ENCODE measurements at places on chromosomes 3 and 15. TPM values are rescaled to one million over a fixed set of nuclear protein-coding genes. Genes with fewer than 3 reads are reported as not detected.

The SELENOT gene
- 45.6 TPM for polyA plus RNA-seq

The ACAD9 gene
- polyA plus RNA-seq = 28.2 TPM

The MASP1 gene
- polyA plus RNA-seq = 5.4 TPM

The COMMD2 gene
- 28.3 TPM for polyA plus RNA-seq

The HPS3 gene
- 13.5 TPM for polyA plus RNA-seq

The CX3CR1 gene
- polyA plus RNA-seq = 6.7 TPM

The SLC22A13 gene
- polyA plus RNA-seq = 0.18 TPM

The VGLL3 gene
- 37.5 TPM for polyA plus RNA-seq

The FAM240A gene
- polyA plus RNA-seq = 0.26 TPM

The KBTBD13 gene
- polyA plus RNA-seq = 1.7 TPM

The GOLIM4 gene
- polyA plus RNA-seq = 38.6 TPM

- no peak for DNase-seq
Observed at GRCh38 chr15:61509327-61509840, 280.3 kb upstream of the RORA start.

DNA sequence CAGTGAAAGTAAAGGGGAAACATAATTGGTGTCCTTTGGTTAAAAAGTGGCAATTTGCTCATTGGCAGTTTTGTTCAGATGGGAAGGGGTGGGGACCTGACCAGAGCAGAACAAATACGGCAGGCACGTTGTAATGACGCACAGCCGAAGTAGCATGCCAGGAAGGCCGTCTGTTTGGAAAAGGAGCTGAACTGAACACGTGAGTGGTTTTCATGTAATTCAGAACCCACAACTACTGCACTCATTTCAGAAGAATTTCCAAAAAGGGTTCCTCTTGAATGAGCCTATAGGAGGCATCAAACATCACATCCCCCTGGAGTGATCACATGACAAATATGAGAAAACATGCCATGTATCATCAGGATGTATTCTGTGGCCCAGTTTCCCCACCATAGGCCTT lies 42.9 kb upstream of the LMCD1 start:
- DNase-seq = no peak

DNA sequence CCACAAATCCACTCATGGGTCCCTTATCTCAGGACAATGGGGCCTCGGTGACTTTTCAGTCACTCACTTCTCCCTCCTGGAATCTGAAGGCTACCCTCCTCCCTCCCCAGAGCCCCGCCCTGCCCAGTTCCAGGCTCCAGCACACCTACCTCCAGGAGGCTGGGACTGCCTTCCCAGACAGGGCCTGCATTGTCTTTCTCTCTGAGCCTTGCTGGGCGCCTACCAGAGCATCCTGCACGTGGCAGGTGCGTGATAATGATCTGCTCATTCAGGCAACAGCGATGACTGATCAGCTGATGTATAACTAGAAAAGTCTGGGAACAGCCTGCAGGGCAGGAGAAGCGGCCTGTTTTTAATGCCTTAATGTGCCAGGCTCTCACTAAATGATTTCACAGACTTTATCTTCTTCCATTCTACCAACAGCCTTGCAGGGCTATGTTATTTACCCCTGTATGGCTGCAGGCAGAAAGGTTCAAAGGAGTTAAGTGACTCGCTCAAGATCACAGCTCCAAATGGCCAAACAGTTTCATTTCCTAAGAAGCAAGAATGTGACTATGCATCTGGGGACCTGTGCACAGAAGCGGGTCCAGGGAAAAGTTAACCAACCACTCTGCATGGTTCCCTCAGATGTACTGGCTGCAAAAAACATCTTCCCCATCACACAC lies 6.3 kb downstream of the ADAMTS17 start:
- no peak for DNase-seq

DNA sequence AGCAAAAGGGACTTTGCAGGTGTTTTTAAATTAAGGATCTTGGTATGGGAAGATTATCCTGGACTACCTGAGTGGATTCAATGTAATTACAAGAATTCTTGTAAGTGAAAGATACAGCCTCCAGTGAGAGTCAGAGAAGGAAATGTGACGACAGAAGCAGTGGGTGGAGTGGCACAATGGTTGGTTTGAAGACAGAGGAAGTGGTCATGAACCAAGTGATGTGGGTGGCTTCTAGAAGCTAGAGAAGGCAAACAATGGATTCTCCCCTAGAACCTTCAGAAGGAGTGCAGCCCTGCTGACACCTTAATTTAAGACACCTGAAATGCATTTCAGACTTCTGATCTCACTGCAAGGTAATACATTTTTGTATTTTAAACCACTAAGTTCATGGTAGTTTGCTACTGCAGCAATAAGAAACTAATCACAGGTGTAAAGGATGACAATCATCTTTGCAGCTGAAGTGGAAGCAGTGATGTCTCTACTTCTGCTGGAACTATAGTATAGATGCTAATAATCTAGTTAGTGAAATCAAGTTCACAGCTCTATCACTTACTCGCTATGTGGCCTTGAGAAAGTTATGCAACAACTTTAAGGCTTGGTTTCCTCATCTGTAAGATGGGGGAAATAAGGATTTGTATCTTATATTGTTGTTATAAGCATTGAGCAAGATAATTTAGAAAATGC lies 403.4 kb upstream of the SUCLG2 start:
- DNase-seq = no peak

DNA sequence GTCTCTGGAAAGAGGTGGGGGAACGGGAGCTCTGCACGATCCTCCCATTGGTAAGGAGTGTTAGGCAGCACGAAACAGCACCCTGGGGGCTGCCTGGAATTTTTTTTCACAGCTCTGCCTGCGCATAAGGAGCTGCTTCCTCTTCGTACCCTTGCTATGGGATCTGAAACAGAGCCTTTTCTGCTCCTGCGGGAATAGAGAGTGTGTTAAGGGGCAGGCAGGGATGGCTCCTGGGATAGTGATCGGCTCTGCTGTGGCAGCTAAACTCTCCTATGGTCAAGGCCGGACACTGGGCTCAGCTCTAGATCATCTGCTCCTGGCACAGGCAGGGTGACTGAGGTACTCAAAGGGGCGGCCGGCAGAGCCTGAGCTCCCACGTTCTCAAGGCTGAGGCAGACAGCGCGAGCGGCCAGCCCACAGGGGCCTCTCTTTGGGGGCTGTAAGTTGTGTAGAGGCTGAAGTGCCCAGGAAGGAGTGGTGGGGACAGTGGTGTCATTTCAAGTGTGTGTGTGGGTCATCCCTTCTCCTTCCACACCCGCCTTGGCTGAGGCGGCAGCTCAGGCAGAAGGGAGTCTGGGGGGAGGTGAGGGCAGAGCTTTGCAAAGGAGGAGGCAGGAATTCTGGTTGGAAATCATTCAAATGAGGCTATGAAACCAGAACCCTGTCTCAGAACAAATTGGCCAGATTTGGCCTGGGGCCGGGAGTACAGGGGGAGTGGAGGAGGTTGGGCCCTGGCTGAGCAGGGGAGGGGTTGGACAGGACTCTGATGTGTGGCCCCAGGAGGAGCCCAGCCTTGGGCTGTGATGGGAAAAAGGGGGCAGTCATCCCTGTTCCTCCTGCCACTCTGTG lies 31.0 kb downstream of the EPHB3 start:
- peak; percentile 68 for DNase-seq

DNA sequence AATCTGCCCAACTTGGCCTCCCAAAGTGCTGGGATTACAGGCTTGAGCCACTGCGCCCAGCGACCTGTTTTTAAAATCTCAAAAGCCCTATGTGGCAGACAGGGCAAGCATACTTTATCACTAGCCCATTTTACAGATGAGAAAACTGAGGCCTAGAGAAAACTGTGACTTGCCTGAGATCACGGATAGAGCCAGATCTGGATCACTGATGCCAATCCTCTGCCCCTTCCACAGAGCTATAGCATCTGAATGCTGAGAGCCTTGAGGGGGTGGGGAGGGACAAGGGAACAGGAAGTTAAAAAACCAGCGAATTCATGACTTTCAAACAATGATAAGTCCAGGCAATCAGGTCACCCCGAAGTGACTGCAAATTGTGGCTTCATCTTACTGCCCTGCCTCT lies 7.3 kb downstream of the ANKRD63 start:
- no peak for DNase-seq

- no peak for DNase-seq
Observed at GRCh38 chr3:7461202-7461825, 600.4 kb downstream of the GRM7 start.

DNA sequence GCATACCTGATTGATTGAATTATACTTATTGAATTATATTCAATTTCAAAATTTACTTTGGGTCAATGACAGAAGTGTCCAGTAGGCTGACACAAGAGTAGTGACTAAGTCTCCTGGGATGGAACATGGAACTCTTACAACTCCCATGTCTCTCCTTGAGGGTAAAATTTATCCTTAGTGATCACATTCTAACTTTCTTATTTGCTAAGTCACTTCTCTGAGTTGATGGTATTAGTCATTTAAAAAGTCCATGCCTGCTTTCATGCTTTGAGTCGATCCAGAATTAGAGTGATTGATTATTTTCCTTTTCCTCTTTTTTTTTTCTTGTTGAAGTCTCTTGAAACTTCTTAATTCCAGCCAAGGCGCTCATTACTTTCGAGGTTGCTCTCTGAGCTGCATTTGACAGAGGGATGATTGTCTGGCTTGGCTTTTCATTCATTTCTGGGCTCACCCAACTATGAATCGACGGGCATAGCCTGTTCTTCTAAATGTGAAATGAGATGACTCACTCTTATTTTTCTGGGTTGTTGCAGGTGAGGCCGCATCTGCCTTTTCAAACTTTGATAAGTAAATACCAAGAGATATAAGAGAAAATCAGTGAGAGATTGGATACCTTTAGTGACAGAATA lies 34.9 kb downstream of the LRRC3B start:
- DNase-seq = no peak

DNA sequence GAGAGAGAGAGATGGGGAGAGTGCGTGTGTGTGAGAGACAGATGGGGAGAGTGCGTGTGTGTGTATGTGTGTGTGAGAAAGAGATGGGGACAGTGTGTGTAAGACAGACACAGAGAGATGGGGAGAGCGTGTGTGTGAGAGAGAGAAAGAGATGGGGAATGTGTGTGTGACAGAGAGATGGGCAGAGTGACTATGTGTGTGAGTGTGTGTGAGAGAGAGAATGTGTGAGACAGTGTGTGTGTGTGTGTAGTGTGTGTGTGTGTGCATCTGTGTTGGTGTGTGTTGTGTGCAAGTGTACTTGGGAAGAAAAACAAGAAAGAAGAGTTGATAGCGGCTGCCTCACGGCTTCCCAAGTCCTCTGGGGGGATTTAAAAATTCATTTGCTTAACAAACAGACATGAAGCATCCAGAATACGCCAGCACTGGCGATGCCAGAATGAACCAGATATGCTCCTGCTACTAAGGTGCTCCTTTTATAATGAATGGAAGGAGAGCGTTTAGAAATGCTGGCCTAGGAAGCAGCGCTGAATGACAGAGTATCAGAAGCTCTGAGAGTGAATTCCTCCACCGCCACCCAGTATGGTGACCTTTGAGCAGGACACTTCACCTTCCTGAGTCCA lies 186.1 kb upstream of the TSC22D2 start:
- no peak for DNase-seq

DNA sequence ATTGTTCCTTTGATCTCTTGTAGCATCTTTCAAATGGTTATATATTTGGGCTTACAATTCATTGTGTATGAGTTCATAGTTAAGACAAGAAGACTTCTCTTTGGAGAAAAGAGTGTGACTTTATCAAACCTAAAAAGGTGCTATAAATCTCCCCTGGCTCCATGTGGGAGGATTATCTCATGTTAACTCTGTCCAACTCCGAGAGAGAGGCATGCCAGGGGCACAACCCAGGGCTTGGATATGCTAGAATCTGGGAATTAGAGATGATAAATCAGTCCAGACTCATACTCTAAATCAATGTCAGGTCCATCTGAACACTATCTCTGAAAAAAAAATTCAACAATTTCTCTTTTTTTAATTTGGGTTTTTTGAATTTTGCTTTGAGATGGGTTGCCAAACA lies 462.8 kb downstream of the TUSC7 start:
- DNase-seq = no peak

GRCh38 chr15:56732886-56733135 lies 498 bp downstream of the ZNF280D start:
- peak; percentile 82 for DNase-seq

DNA sequence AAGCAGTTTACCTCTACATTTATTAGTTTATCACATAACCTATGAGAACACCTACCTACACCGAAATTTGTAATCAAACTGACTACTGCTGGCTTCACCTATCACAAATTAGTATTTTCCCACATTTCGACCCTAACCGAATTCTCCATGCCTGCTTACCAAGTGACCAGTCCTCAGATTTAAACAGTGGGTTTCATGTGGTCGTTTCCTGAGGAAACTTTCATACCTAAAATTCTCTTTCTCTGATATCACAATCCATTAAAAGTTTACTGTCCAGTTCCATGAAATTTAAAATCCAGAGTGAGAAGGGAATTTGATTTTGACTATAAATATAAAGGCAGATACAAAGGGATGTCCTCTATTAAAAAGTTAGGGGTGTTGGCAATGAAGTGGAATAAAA lies 1.9 kb downstream of the PLOD2 start:
- DNase-seq = no peak

- peak; percentile 47 for DNase-seq
Observed at GRCh38 chr3:45647148-45647619, 42.0 kb upstream of the SACM1L start.

- no peak for DNase-seq
Observed at GRCh38 chr3:73228000-73228399, 166.5 kb downstream of the EBLN2 start.

GRCh38 chr3:64301476-64301875 lies 76.2 kb upstream of the PRICKLE2 start:
- DNase-seq = no peak

GRCh38 chr15:39171944-39172368 lies 408.9 kb upstream of the THBS1 start:
- DNase-seq = peak; percentile 61

DNA sequence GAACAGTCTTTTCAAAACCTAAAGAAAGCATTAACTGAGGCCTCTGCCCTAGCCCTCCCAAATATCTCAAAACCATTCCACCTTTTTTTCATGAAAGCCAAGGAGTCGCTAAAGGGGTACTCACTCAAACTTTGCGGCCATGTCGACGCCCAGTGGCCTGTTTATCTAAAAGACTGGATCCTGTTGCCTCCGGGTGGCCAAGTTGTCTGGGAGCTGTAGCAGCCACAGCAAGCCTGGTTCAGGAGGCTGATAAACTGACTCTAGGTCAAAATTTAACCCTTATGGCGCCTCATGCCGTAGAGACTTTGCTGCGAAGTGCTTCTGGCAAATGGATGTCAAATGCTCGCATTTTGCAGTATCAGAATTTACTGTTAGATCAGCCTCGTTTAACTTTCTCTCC lies 39.5 kb downstream of the ZBTB11 start:
- no peak for DNase-seq

- no peak for DNase-seq
Observed at GRCh38 chr15:35834866-35835265, 288.9 kb upstream of the DPH6 start.

- no peak for DNase-seq
Observed at GRCh38 chr3:116977441-116977840, 267.9 kb downstream of the TUSC7 start.

- DNase-seq = no peak
Observed at GRCh38 chr15:61381501-61381900, 152.4 kb upstream of the RORA start.

GRCh38 chr3:97793420-97794019 lies 28.3 kb upstream of the CRYBG3 start:
- DNase-seq = peak; percentile 60

GRCh38 chr15:92023965-92024364 lies 170.5 kb downstream of the SLCO3A1 start:
- no peak for DNase-seq

- no peak for DNase-seq
Observed at GRCh38 chr15:51266656-51267050, 71.7 kb downstream of the CYP19A1 start.

GRCh38 chr15:67101911-67102598 lies 36.7 kb downstream of the SMAD3 start:
- DNase-seq = no peak

GRCh38 chr15:48559285-48559684 lies 86.2 kb downstream of the FBN1 start:
- DNase-seq = peak; percentile 75

All from hindlimb muscle (tissue), 1 donor.